ENCODE measurements at places on chromosomes 1 and 21. TPM values are rescaled to one million over a fixed set of nuclear protein-coding genes. Genes with fewer than 3 reads are reported as not detected.
A peak's percentile ranks its signal among the peaks of the same experiment; 100 is the strongest.

- no peak for DNase-seq
Observed at GRCh38 chr1:97114842-97115241, 393.3 kb downstream of the PTBP2 start.

DNA sequence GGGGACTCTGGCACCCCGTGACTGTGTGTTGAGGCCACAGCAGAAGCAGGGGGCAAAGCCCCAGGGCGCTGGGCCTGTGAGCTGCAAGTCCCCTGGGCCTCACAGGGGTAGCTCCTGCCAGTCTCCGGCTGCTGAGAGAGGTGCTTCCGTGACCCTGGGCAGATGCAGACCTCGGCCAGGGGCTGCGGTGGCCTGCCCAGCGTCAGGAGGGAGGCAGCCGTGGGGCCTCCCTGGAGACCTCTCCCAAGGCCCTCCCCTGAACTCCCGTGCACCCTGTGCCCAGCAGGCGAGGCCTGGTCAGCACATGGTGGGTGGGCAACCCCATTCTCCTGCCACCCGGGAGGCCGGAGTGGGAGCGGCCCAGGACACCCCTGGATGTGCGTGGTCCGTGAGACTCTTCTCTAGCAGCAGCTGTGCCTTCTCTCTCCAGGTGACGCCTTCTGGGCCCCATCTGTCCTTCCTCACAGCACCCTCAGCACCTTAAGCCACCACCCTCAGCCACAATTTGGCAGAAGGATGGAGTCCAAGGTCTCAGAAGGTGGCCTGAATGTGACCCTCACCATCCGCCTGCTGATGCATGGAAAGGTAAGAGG lies 85.7 kb upstream of the COL6A1 start:
- DNase-seq: no peak

GRCh38 chr1:161726473-161727255 lies 5.3 kb downstream of the FCRLB start:
- peak; percentile 92 for DNase-seq

- no peak for DNase-seq
Observed at GRCh38 chr1:197696372-197696771, 78.9 kb downstream of the DENND1B start.

PEAR1 gene
- 0.39 TPM for total RNA-seq

CSF3R gene
- not detected for total RNA-seq

Data from H9 (cell line).